ENCODE measurements at places on chromosomes 2 and 18.

- no peak for DNase-seq
These were observed 19.7 kb downstream of the TWSG1 start for GRCh38 chr18:9354256-9354655.

- no peak for DNase-seq
These were observed 26.3 kb downstream of the FN1 start for GRCh38 chr2:215409331-215410127.

DNA sequence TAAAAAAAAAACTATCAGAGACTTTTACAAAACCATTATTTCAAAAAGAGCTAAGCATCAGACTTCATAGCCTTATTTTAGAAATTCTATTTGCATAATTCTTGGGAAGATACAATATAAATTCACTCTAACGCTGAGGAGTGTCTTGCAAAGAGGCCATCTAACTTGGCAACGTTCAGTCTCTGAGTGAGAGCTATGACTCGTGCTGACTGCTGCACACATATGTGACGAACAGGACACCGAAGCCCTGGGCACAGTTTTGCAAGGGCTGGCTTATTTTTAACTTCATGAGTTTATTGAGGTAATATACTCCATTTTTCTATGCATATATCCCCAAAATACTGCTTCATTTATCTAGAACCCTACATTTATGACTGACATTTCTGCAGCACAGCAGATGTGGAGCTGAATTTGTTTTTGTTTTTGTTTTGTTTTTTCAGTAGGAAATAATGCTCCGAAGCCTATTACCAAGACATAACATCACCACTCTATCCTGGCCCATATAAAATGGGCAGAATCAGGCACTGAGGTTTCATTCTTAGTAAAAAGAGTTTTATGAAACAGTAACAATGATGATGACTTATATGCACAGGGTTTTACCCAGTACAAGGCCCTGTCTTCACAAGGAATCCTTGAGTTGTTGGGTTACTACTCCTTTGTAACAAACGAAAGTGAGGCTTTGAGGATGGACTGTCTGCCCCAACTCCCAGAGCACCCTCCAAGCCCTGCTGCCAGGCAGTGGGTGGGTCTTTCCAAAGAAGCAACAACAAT lies 68.3 kb downstream of the CRACDL start:
- no peak for DNase-seq

- no peak for DNase-seq
These were observed 465.9 kb upstream of the ID2 start for GRCh38 chr2:8215982-8216381.

GRCh38 chr2:220334871-220335590 lies 707.6 kb downstream of the SLC4A3 start:
- no peak for DNase-seq

DNA sequence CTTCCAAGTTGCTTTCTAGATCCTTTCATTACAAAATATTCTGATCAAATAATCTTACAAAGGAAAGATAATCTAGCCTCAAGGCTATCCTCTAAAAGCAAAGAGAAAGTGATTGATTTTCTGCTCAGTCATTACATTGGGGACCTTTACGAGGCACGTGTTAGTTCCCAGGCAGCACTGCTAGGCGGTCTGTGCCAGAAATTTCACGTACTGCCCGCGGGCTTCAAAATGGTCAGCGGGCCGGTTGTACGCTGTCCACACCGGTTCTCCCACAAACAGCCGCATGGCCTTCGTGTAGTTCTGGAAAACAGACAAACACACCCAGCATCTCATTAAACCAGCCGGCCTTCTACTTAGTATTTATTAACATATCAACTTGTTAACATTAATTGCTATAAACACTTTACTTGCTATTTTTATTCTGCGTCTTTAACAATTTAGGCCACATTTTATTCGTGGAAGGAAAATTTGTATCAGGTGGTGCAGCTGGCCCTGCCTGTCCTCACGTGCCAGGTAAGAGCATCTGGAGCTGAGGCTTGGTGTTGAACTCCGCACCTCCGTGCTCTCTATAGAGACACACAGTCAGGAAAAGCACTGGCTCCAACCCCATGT lies 20.4 kb downstream of the ADI1 start:
- DNase-seq = no peak

GRCh38 chr2:62713837-62714236 lies 8.3 kb downstream of the EHBP1 start:
- DNase-seq = no peak

DNA sequence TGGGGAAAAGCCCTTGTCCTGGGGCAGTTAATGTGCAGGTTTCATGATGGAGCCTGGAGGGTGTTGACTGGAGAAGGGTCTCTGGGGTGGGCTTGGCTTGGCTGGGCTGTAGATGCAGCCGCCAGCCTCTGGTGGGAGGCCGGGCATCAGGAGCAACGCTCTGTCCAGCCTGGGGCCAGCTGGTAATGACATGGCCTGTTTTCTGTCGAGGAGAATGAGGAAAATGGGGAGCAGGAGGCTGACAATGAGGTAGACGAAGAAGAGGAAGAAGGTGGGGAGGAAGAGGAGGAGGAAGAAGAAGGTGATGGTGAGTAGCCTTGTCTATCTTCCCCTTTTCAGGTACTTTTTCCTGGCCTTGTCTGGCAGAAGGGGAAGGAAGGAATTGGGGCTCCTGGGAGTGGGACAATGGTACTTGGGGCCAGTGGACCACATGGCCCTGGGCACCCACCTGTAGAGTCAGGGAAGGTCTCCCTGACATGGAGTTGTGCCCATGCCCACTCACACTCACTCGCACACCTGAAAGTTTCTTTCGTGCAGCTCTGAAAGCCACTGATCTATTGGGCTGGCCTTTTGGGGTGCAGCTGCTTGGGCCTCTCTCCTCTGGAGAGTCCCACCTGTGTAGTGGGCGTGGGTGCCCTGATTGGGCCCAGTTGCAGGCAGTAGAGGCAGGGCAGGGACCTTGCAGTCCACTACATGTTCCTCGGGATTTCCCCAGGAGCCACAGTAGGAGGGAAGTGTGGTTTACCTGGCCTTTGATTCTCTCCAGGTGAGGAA lies 3.5 kb downstream of the PTMA start:
- DNase-seq = no peak

GRCh38 chr18:10035281-10035991 lies 121.6 kb downstream of the VAPA start:
- no peak for DNase-seq

DNA sequence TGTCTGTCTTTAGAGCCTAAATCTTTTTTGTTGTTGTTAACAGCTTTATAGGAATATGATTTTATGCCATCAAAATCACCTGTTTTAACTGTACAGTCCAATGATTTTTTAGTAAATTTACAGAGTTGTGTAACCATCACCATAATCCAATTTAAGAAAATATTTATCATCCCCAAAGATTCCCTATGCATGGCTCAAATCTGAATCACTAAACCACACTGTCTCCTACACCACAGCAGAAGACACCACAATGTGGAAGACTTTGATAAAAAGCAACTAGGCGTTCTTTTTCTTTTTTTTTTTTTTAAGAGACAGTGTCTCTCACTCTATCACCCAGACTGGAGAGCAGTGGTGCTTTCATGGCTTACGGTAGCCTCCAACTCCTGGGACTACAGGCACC lies 99.6 kb downstream of the TXNL1 start:
- no peak for DNase-seq

GRCh38 chr18:1092228-1092627 lies 187.6 kb downstream of the ADCYAP1 start:
- DNase-seq = no peak

- no peak for DNase-seq
These were observed 175.7 kb downstream of the METTL4 start for GRCh38 chr18:2395427-2396161.

DNA sequence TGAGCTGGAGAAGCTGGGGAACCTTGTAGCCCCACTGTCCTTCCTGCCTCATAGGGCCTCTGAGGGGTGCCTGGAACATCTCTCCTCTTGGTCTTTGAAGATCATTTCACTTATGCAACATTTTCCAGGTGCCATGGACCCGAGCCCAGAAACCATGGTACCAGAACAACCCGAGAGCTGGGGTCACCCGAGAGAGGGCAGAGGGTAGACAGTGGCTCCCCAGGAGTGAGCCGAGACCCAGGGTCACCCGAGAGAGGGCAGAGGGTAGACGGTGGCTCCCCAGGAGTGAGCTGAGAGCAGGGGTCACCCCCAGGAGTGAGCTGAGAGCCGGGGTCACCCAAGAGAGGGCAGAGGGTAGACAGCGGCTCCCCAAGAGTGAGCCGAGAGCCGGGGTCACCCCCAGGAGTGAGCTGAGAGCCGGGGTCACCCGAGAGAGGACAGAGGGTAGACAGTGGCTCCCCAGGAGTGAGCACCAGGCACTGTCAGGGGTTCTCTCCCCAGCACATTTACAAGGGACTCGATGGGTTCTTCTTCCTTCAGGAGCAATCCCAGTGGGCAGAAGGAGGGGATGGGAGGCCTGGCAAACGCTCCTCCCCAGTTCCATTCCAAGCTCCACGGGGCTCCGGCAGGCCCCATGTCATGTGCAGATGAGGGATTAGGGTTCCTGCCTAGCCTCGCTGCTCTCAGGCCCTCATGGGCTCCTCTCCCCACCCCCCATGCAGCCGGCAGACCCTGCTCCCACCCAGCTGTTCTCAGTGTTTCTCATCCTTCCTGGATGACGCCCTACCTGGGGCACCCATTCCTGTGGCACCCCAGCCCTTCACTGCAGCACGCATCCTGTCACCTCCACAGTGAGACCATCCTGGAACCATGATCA lies 163.5 kb downstream of the RTP5 start:
- no peak for DNase-seq

- DNase-seq = no peak
These were observed 22.2 kb downstream of the ZNF521 start for GRCh38 chr18:25329783-25330182.
